ENCODE measurements at places on chromosomes 12 and 14. TPM values are rescaled to one million over a fixed set of nuclear protein-coding genes. Genes with fewer than 3 reads are reported as not detected.

The KLHL33 gene
- under 0.01 TPM for total RNA-seq

The MUCL1 gene
- total RNA-seq: not detected

The ASIC1 gene
- not detected for total RNA-seq

The POU6F1 gene
- total RNA-seq: 3.0 TPM

DNA sequence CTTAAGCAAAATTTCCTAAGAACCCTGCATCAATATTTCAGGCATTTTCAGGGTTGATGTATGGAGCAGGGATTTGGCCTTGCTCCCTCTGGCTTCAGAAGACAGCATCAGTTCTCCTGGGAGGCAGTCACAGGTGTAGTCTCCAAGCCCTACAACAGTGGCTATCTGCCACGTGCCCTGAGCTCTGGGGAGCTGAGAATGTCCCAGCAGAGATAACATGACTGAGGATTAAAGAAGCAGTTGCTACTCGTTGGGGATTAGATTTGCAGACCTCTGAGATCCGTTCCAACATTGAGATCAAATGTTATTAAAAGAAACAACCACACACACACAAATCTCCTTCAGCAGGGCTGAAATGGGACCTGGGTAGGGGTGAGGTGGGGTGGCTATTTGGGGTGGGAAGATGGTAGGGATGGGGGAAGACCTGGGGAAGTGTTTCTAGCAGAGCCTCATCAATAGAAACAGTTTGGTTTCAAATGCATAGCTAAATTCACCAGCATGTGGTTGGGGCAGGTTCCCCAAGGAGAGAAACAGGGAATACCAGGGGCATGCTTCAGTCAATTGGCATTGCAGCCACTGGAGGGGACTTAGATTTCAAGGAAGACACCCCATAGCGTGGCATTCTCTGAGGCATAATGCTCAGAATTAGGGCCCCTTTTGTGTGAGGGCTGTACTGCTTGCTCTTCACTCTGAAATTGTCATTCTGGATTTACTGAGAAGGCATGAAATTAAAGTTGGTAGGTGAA, 15.2 kb upstream of the FAM234B start:
- DNase-seq: no peak

GRCh38 chr12:59079002-59079401, 158.7 kb upstream of the LRIG3 start:
- DNase-seq: no peak

GRCh38 chr12:2322554-2323120, 269.9 kb downstream of the CACNA1C start:
- DNase-seq: no peak

GRCh38 chr12:57208631-57209282, 7.8 kb upstream of the NXPH4 start:
- peak; percentile 52 for DNase-seq

- DNase-seq: no peak
Observed at GRCh38 chr12:66118240-66118891, 12.2 kb downstream of the LLPH start.

- DNase-seq: no peak
Observed at GRCh38 chr12:106736051-106736957, 38.2 kb upstream of the RIC8B start.

DNA sequence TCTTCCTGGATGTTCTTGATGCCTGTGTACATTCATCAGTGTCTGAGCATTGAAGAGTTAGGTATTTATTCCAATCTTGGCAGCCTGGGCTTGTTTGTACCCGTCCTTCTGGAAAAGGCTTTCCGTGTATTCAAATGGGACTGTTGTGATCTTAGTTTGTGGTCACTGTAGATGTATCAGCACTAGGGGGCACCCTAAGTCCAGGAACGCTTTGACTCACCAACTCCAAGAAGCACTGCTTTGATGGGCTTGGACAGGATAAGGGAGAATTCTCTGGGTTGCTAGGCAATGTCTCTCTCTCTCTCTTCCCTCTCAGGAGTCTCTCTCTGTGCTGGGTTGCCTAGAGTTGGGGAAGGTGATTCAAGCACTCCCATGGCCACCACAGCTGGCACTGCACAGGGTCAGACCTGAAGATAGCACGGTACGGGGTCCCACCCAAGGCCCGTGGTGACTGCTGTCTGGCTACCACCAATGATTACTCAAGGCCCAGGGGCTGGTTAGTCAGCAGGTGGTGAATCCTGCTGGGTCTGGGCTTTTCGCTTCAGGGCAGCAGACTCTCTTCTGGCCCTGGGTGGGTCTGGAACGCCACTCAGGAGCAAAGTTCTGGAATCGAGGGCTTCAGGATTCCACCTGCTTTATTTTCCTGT, 211.1 kb upstream of the RGS6 start:
- peak; percentile 49 for DNase-seq

GRCh38 chr12:84994426-84994825, 41.7 kb downstream of the TSPAN19 start:
- DNase-seq: peak; percentile 20

DNA sequence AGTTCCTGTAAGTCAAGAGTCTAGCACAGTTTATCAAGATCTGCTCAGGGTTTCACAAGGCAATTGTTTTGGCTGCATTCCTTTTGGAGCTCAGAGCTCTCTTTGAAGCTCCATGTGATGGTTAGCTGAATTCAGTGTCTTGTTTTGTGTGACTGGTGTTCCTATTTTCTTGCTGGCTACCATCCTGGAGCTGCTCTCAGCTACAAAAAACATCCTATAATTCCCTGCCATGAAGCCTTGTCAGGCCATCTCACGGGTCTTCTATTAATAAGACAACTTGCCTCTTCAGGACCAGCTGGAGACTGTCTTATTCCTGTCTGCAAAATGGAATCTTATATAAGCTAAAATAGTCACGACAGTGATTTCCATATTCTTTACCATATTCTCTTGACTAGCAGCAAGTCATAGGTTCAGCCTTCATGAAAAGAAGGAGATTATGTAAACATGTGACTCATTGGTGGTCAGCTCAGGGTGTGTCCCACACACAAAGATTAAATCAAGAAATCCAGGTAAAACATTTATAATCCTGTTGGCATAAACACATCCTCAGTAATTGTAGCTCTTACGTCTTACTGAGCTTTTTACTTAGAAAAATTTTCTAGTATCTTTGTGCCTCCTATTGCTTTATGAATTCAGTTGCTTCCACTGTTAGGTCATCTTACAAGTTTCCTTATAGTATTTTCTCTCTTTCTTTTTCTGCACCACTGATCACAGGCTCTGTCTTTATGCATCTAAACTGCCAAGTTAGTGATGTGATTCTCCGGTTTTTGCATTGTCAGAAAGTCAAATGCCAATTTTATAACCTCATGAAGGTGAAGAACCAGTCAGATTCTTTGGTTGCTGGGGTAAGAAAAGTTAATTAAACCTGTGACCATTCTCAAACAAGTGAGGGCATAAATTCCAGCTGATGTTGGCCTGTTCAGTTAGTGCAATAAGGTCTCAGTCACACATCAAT, 378.5 kb upstream of the MGAT4C start:
- DNase-seq: no peak

All from dermis microvascular lymphatic vessel endothelial cell (primary cell).